ENCODE measurements at places on chromosomes 6 and 20.
A peak's percentile ranks its signal among the peaks of the same experiment; 100 is the strongest.

GRCh38 chr6:46583081-46583480 is 69.5 kb downstream of the CYP39A1 start:
- no peak for DNase-seq

DNA sequence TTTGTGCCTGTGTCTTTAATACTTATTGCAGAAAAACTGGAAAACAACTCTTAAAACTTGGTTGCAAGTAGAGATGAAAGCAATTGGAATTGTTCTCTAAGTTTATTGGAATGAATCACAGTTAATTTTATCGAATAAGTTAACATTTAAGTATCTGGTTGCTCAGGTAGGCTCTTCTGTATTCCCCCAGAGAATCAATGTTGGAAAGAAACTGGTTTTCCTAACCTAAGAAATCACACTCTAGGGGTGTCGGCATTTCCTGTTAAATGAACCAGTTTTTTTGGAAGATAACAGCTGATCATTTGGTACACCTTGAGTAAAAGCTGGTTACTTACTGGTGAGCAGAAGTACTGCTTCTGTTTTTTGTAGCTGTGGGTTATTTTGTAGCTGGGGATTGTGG is 5.2 kb downstream of the TFAP2C start:
- no peak for DNase-seq

DNA sequence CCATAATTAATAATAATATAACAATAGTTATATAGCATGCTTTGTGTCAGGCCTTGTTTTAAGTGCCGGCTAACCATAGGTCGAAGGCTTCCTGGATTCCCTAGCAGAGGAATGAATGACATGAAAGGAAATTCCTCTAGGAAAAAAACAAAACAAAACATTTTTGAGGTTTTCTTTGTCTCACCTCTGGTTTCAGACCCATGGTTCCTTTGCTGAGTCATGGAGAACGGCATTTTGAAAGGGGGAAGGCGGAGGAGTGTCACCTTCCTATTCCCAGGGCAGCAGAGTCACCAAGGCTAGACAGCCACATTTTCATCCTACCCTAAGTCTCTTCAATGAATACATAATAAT is 25.3 kb upstream of the CCND3 start:
- no peak for DNase-seq

- no peak for DNase-seq
These were observed 92.2 kb downstream of the MCHR2 start for GRCh38 chr6:99901596-99902384.

DNA sequence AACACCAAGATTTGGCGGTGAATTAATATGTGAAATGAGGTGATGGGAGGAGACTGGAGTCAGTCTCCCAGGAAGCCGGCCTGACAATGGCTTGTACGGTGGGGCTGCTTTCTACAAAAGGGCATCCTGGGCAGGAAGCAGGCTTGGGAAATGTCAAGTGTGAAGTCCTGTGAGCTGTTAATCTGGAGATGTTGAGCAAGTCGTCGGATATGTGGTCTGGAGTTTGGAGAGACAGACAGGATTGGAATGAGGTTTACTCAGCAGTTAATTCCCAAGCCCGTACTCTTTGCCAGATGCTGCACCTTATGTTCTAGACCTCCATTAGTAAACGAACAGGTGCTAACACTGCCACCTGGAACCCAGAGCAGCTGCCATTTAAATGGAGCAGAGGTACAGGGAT is 107.7 kb upstream of the FOXC1 start:
- DNase-seq: no peak

DNA sequence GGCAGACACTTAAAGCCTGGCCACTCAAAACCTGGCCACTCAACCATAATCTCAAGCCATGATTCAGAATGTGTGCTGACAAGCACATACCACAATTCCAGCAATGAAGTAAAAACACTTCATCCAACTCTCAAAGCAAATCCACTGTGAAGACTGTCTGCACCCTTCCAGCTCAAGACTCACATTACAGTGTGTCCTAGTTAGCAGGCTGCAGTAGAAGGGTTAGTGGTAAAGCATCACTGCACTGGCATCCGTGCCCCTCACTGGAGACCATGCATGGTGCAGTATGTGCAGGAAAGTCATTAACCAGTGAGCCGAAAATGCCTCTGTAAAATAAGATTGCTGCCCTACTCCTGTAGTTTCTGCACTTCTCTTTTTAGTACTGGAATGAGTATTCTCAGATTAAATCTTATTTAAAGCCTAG is 43.4 kb downstream of the SLC23A2 start:
- DNase-seq: peak; percentile 13

DNA sequence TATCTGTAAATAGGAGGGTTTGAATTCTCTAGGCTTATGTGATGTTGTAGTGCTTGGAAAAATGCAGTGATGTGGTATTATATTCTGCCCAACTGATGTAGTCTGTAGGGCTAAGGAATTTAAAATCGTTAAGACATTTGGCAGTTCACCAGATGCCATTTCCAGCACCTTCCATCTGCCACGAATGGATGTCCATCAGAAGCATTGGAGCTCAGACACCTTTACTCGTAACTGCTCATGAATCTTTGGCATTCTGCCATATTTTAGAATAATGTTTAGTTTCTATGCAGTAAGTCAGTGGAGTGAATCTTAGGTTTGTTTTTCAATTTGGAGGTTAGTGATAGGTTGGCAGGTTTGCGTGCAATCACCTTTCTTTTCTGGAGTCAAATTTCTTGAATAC is 2.4 kb upstream of the SYTL3 start:
- DNase-seq: no peak

- DNase-seq: no peak
These were observed 26.4 kb upstream of the PHACTR3 start for GRCh38 chr20:59577809-59578435.

DNA sequence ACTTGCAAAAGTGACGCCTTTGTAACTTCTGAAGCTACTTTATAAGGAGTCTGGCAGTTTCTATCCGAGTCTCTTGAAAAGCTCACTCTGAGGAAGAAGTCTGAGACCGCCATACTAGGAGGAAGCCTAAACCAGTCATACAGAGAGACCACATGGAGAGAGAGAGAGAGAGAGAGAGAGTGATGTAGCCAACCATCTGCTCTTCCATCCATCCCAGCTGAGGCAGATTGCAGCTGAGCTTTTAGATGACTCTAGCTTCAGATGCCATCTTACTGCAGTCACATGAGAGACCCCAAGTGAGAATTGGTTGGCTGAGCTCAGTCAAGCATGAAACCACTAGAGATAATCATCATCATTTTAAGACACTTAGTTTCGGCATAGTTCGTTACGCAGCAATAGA is 15.0 kb upstream of the DTNBP1 start:
- no peak for DNase-seq

GRCh38 chr6:38508286-38508685 is 131.4 kb downstream of the BTBD9 start:
- DNase-seq: no peak

DNA sequence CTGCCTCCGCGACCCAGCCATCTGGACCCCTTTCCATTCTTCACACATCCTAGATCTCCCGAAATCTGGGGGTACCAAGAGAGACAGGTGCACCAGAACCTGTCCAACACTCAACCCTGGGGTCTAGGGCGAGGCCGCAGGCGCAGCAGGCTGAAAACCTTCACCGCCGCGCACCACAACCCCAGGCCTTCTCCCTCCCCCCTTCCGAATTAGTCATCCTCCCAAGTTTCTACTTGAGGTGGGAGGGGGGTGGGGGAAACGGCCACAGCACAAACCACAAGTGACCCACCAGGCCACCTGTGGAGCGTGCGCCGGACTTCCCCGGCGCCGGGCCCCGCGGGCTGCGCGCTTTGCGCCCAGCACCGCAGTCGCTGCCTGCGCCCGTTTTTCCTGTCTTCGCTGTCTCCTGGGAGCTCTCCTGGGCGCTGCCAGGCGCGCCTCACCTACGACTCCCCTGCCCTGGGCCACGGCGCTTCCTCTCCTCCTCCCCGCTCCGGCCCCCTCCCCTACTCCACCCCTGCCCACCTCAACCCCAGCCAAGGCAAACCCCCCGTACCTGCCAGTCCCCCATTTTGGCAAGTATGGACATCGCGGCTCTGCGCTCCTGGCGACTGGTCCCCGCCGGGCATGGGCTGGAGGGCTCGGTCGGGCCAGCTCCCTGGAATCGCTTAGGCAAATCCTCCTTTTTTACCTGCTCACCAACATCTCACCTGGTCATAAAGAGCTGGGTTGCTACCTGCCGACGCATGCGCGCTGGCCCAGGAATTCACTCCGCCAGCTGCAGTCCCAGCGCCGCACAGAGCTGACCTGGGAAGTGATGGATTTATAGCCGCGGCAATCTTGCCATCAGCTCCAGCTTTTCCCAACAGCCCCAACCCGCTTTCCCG is 4.2 kb upstream of the TFAP2A start:
- DNase-seq: no peak

DNA sequence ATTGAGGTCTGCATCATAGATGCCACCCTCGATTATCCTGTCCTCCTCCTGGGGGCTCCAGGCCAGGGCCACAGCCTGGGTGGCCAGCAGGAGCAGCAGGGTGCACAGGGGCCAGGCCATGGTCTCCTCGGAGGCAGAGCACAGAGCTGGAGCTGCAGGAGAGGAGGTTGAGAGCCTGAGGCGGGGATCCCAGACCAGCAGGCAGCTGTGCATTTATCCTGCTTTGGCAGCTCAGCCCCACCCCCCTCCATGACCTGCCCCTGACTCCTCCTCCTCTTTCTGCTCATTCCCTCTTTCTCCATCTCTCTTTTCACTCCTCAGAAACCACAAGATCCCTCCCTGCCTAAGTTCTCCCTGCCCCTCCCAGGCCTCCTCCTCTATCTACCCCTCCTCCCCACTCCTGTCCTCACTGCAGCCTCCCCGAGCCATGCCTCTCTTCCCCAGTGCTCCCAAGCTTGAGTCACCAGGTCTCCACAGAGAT is at the start of gene CST2:
TSS of gene CST2 (minus strand) at position 189 of the 481 bp plus-strand sequence. CDS start at position 120, 69 bp downstream.
- DNase-seq: no peak

DNA sequence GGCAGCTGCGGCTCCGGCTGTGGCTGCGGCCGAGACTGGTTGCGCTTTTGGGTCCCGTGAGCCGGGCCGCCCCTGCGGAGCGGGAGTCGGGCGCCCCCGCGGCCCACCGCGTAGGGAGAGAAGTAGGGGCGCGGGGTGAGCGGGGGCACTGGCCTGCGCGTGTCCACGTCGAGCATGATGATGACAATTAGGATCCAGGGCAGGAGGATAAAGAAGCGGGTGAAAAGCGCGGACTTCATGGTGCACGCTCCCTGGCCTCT is 739 bp downstream of the B3GAT2 start:
- no peak for DNase-seq

- DNase-seq: no peak
These were observed 2.2 kb downstream of the TFAP2B start for GRCh38 chr6:50820869-50821264.

- DNase-seq: no peak
These were observed 773.4 kb downstream of the KIF16B start for GRCh38 chr20:15799871-15800270.

DNA sequence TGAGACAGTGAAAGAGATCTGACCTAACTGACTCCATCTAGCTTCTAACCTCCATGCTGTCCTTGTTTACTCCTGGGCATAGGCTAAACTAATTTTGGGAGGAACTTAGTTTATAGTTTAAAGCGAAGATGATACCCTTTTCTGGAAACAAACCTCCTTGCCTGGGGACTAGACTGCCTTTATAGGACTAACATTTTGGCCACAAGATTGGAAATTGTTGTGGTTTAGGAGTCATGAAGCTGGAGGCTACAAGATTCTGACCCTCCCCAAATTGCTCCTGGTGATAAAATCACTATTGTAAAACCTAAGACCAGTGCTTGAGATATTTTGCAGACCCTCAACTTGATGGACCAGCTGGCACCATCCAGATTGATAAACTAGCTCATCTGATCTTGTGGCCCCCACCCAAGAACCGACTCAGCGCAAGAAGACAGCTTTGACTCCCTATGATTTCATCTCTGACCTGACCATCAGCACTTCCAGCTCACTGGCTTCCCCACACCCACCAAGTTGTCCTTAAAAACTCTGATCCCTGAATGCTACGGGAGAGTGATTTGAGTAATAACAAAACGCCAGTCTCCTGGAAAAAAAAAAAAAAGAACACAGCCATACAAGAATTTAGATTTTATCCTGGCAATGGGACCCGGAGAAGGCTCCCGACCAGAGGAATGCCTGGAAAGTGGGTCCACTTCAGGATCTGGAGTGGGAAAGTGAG is 63.0 kb downstream of the ABHD12 start:
- DNase-seq: no peak

DNA sequence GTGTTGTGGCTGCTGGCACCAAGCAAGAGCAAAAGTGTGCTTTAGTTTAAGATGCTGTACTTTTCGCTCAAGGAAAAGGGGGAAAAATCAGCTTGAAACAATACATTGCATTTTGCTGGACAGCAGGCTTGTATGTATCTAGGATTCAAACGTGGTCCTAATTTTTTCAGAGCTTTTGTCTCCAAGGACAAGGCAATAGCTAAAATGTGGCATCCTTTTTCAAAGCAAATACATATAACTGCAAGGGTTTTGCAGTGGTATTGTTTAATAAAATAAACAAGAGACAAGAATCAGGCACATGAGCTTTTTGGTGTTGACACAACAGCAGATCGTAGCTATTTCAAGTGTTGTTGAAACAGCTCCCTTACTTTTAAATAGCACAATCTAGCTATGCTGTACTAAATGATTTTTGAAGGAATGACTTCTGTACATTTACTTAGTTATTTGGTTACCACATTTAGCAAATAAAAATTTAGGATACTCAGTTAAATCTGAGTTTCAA is 137.0 kb upstream of the HEY2 start:
- DNase-seq: no peak

DNA sequence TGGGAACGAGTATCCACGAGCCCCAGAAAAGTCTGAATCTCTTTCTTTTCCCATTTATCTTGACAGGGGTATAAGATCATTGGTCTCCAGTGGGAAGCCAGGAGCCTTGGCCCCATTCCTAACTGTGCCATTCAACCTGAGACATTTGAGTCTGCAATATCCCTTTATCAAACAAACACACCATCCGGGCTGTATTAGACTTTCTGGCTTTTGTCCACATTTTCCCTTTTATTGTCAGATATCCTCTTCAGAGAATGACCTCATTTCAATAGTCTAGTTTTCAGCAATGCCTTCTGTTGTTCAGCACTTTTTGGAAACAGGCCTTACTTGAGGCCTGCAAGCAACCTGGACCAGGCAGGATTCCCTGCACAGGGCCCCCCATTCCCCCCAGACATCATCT is 15.7 kb downstream of the BPIFA1 start:
- DNase-seq: no peak

- no peak for DNase-seq
These were observed 12.0 kb downstream of the MDN1 start for GRCh38 chr6:89807581-89807980.

GRCh38 chr6:125950293-125950692 is 6.3 kb upstream of the HINT3 start:
- DNase-seq: no peak

DNA sequence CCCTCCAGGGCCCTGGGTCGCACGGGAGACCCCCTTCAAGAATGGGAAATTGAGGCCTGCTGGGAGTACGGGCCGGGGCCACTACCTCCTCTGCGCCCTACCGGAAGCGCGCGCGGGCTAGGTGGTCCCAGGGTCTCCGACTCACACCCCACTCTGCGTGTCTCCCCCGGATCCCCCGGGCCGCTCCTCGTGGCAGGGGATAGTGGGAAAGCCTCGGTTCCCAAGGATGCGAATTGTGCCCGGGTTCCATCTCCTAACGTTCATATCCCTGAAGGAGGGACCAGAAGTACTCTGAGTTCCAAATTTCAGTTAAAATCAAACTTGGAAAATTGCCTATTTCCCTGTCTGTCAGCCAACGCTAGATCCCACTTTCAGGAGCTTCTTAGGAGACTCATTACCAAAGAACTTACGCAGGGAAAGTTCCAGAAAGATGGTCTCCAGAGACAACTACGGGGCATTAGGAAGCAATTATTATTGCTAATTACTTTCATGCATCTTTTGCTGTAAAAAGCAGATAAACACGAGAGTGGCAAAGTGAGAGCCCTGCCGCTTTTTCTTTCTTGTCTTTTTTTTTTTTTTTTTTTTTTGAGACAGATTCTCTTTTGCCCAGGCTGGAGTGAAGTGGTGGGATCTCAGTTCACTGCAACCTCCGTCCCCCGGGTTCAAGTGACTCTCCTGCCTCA is 858 bp downstream of the FAM83D start:
- DNase-seq: no peak

Data from NCI-H187 (cell line).